Cerebellar nuclear complex (tissue), 1 donor: ENCODE measurements at places on chromosomes 1 and 21.
A peak's percentile ranks its signal among the peaks of the same experiment; 100 is the strongest.

DNA sequence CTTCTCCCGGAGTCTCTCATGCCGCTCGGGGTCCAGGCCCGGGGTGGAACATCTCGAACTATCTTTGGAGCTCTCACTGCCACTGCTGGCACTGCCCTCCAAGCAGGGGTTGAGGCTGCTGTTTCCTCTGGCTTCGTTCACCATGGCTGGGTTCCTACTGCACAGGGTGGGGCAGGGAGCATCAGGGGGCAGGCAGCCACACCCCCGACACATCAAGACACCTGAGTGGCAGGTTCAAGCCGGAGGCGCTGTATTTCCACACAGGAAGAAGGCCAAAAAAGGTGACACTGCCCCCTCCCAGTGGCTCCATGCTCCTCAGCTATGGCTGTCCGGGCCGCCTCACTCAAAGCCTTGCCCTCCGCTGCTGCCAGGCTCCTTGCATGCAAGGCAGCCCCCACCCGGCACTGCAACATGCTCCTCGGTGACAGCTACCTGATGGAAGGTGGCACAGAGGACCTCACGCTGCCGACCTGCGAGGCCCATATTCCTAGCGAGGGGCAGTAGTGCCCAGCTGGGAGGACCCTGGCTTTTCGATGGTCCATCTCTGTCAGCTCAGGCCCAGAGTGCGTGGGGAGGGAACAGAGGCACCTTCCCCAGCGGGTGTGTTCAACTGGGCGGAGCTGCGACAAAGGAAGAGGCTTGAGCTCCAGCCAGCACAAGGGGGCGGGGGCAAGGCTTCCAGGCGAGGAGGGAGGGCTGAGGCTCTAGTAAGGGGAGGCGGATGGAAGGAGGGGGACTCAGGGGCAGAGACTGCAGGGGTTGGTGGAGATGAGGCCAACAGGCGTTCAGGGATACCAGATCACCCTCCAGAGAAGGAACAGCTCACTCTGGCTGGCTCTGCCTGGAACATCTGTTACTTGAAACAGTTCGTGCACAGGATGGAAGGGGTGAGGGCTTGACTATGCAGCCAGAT lies 2.5 kb downstream of the MTHFR start:
- DNase-seq: peak; percentile 7

GRCh38 chr1:230825761-230826160 lies 42.6 kb downstream of the C1orf198 start:
- no peak for DNase-seq

DNA sequence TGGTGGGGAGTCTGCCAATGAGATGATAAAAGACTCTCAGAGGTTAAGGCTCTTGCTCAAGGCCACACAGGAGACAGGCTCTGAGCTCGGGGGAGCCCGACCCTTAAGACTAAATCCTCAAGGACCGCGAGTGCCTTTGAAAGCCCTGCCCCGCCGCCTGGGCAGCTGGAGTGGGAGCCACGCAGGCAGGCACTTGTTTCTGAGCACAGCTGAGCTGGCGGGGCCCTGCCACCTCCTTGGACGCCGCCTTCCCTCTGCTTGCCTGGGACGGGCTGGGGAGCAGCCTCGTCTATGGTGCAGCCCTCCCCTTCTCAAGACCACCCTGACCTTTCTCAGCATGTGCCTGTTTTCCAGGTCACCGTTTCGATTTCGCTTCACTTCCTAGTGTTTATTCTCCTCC lies 169.3 kb downstream of the CAMTA1 start:
- no peak for DNase-seq

DNA sequence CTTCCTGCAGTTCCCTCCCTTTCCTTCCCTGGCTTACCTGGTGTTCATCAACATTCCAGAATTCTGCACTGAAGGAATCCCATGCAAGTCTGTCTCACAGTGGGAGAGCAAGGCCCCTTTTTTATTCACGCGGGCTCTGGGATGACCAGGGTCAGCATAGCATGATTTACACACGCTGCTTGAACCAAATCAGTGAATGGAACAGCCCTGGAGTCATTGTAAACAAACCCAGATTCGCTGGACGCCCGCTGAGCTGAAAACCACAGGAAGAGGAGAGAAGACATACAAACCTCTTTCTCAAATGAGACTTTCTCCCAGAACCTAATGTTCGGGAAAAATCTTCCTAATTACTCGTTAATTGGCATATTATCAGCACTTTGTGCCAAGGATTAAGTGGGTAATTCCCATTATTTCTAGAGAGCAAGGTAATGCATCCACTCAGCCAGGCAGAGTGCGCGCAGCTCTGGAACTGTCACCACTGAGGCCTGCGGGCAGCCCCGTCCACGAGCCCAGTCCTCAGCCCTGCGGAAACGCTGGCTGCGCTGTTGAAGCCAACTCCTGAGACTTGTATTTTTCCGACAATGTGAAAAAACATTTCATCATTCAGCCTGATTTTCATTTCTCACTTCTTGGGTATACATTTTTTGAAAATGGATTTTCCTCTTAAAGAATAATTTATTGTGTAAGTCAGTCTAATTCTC lies 140.0 kb downstream of the ETS2 start:
- DNase-seq: no peak

- no peak for DNase-seq
Observed at GRCh38 chr1:152044386-152044785, 7.6 kb upstream of the S100A11 start.

GRCh38 chr1:3069491-3070308 lies 697 bp downstream of the PRDM16 start:
- DNase-seq: no peak

GRCh38 chr1:205451759-205452164 lies 4.1 kb downstream of the BLACAT1 start:
- DNase-seq: no peak

DNA sequence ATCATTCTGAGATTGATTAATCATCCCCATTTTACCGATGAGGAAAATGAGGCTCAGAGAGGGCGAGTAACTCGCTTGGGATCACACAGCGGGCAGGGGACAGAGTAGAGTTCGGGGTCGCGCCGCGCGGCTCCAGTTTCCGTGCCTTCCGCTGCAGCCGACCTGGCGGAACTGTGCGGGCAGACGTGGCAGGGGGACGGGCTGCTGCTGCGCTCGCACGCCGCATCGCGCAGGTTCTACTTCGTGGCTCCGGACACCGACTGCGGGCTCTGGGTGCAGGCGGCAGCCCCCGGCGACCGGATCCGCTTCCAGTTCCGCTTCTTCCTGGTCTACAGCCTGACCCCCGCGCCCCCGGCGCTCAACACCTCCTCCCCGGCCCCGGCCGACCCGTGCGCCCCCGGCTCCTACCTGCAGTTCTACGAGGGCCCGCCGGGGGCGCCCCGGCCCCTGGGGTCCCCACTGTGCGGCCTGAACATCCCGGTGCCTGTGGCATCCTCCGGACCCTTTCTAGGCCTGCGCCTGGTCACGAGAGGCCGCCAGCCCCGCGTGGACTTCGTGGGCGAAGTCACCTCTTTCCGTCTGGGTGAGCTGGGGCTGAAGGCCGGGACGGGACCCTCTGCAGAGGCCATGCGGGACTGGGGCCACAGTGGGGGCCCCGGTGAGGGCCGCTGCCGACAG lies 2.3 kb downstream of the LDLRAD2 start:
- DNase-seq: no peak

DNA sequence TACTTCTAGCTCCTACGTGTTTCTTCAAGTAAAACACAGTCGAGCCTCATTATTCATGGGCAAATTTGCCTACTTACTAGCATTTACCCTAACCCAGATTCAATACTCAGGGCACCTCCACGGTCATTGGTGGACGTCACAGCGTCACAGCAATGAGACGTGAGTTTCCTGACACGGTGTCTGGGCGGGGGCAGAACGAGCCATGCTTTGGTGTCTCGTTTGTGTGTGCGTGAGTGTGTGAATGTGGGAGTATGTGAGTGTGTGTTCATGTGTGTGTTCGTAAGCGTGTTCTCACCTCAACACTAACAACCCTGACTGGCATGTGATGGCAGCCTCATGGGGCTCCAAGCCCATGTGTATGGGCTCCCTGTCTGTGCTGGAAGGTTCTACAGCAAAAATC lies 17.5 kb upstream of the COL18A1 start:
- no peak for DNase-seq

- DNase-seq: no peak
Observed at GRCh38 chr1:177346790-177347359, 176.1 kb downstream of the BRINP2 start.

DNA sequence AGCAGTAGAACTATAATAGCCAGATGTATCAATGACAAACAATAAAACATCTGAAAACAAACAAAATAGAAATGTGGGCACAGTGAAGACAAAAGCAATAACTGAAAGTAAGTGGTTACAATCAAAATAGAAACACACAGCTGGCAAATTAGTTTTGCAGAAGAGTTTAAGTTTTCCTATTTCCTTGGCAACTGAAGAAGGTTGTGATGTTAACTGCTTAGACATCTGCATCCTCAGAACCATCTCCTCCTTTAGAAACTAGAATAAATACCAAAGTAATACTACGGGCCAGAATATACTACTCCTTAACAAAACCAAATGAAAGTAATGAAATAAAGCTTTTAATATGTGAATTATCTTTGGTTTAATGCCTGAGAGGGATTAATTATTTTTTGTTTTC lies 605.5 kb downstream of the LTN1 start:
- DNase-seq: no peak
